ENCODE measurements at places on chromosomes 11 and 22.

DNA sequence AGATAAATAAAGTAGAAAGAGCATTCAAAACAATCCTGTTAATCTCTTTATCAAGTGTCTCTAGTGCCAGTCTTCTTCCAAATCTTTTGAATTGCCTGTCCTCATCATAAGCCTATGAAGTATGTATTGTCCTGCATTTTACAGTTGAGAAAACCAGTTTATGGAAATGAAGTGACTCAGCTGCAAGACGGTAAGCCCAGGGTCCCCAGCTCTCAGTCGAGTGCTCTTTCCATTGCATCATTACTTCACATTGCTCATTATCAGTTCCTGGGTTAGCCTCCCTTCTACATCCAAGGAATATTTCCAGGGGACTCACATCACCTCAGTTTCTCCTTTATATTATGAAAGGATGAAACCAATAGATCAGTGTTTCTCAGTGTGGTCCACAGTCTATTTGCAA lies 9.1 kb upstream of the P4HA3 start:
- no peak overlapping the region for H3K4me3 ChIP-seq
- no peaks in the 10 kb centered on the region for H3K4me1 ChIP-seq
- H3K27ac ChIP-seq, result no peak overlapping the region
- no peaks in the 10 kb centered on the region for H3K27me3 ChIP-seq

DNA sequence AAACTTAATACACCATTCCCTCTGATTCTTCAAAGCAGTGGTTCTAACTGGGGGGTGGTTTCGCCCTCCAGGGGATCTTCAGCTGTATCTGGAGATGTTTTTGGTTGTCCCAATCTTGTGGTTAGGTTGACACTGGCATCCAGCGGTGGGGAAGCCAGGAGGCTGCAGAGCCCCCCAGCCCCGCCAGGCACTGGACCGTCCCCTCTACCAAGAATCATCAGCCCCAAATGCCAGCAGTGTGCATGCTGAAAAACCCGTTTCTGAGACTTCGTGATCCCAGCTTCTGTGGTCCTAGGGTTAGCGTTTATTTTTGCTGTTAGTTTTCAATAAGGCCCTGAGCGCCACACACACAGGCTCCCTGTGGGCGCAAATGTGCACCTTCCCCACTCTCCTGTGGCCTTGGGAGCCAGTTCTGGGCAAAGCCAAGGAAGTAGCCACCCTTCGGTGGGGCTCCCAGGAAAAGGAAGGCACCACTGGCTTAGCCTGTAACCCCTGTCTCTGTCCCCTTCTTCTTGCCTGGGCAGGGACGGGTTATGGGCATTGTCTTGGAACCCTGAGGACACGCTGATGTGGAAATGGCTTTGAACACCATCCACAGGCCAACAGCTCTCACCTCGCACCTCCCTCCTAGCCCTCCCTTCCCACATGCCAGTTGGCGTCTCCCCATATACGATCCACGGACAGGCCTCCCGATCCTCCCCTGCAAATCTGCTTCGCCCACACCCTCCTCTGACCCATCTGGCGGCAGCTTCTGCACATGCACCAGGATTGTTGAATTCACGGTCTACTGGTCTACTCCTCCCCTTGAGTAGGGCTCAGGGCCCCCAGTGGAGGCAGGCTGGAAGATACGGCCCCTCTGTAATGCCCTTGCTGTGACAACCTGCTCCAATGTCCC lies 71.4 kb upstream of the CCND1 start:
- no peak overlapping the region for H3K4me3 ChIP-seq
- no peak overlapping the region for H3K27ac ChIP-seq
- no peaks in the 10 kb centered on the region for H3K4me1 ChIP-seq
- no peaks in the 10 kb centered on the region for H3K36me3 ChIP-seq
- no peaks in the 10 kb centered on the region for H3K27me3 ChIP-seq
- no peak for DNase-seq

DNA sequence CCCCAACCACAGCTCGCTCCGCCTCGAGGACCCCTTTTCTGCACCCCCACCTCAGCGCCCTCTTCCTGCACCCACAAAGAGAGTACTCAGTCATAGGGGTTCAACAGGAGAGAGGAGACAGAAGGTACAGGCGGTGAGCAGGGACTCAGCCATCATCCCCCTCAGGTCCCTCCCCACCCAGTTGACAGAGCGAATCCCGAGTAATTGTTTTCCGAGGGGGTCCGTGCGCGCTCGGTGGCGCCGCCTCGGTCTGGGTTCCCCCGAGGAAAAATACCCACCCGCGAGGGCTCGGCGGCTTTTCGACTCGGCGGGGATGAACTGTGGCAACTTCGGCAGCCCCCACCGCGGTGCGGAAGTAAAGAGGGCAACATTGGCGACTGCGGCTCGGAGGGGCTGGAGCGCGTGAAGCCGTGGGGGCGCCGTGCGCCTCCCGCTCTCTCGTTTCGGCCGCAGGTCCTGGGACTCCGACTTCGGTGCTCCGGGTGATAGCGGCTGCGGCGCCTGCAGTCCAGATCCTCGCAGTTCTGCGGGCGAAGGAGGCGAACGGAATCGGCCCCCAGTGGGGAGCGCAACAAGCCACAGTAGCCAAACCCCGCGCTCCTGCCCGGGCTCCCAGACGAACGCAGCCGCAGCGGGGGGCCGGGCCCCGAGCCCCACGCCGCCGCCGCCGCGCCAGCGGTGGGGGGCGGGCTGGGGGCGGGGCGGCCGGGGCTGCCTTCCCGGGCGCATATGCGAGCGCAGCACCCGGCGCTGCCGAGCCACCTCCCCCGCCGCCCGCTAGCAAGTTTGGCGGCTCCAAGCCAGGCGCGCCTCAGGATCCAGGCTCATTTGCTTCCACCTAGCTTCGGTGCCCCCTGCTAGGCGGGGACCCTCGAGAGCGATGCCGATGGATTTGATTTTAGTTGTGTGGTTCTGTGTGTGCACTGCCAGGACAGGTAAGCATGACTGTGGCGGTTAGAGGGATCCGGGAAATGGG lies at the start of gene NELL1:
TSS of gene NELL1 (plus strand) at position 743 of the 976 bp plus-strand sequence.
- H3K27me3 ChIP-seq, result peaks cover 77% of the 10 kb centered on the region
- peak; percentile 68 for DNase-seq
- H3K4me3 ChIP-seq, result peak within 1 kb of the TSS; percentile 77
- peaks cover 32% of the 10 kb centered on the region for H3K4me1 ChIP-seq
- H3K36me3 ChIP-seq, result no peaks in the 10 kb centered on the region
- H3K27ac ChIP-seq, result no peak within 1 kb of the TSS

DNA sequence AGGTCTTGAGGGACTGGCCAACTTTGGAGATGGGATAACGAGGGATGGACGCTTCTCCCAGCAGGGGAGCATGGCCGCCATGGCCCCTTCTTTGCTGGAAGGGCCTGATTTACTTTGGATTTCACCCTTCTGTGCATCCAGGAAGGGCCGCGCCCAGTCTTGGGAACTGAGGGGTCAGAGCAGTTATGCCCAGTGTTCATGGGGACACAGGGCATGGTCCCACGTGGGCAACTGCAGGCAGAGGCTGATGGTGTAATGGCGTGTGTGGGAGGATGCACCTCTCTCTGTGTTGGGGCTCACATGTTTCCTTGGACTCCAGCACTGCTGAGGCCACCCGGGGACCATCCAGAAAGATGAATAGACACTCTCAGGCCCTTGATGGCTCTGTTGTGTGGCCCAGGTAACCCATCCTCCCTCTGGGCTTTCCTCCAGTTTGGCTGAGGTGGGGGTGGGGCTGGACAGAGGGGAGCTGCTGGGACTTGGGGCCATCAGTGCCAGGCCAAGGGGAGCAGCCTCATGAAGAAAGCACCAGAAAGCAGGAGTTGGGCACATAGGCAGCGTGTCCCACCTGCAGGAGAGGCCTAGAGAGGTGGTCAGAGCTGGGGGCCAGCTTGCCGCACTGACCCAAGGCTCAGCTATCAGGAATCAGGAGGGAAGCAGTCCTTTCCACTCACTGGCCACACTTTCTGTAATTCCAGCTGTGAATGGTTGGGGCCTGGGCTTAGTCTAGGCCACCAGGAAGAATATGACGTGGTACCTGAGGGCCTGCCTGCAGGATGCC lies 1033.9 kb downstream of the TBC1D22A start:
- no peak for DNase-seq
- H3K4me1 ChIP-seq, result no peaks in the 10 kb centered on the region
- H3K36me3 ChIP-seq, result no peaks in the 10 kb centered on the region
- H3K4me3 ChIP-seq, result no peak overlapping the region
- H3K27me3 ChIP-seq, result no peaks in the 10 kb centered on the region
- no peak overlapping the region for H3K27ac ChIP-seq

GRCh38 chr11:29124470-29124869 lies 892.4 kb downstream of the KCNA4 start:
- no peaks in the 10 kb centered on the region for H3K36me3 ChIP-seq
- no peak overlapping the region for H3K4me3 ChIP-seq
- H3K4me1 ChIP-seq, result no peaks in the 10 kb centered on the region
- H3K27ac ChIP-seq, result no peak overlapping the region
- no peaks in the 10 kb centered on the region for H3K27me3 ChIP-seq
- no peak for DNase-seq

DNA sequence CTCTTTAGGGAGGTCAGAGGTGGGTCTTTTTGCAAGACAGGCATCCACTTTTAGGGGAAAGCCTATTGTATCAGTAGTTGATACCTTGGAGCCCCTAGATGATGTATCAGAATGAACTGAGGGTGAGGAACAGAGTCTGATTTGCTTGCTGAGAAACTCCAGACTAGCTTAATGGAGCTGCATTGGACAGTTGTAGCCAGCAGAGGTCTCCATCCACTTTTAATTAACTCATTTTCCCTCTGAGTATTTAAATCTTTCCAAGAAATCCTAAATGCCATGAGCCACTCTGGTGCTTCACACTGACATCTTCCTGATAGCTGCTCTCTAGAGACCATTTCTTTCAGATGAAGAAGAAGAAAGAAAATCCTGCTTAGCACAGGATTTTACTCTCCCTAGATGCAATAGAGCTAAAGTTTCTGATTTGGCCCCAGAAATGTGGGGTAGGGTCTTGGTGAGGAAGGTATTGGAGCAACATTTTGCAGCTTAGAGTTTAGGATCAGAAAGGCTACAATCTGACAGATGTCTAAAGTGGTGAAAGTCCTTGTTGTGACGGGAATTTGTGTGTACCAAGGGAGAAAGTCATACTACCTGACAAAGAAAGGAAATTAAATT lies 38.0 kb downstream of the EXT2 start:
- H3K4me3 ChIP-seq, result no peak overlapping the region
- H3K4me1 ChIP-seq, result no peaks in the 10 kb centered on the region
- no peaks in the 10 kb centered on the region for H3K36me3 ChIP-seq
- H3K27me3 ChIP-seq, result no peaks in the 10 kb centered on the region
- DNase-seq, result peak; percentile 75

- no peak overlapping the region for H3K27ac ChIP-seq
- no peak overlapping the region for H3K4me3 ChIP-seq
- no peaks in the 10 kb centered on the region for H3K27me3 ChIP-seq
- no peaks in the 10 kb centered on the region for H3K4me1 ChIP-seq
Measured at GRCh38 chr11:21514316-21514715, 678.6 kb upstream of the ANO5 start.

DNA sequence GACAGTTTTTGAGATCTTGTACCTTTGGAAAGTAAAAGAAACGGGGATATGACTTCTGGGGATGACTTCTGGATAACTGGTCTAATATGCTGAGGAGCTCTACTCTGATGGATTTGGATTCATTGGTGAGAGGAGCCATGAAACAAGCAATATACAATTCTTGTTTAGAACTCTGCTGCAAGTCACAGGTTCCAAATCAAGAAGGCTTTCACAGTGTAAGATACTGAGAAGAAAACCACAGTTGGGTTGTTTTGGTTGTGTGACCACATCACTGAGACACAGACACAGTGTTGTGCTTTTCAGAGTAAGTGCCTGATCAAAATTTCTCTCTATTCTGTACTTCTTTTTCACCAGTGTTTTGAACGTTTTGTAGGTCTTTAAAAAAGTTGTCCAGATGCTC lies 13.1 kb upstream of the UCP2 start:
- peaks cover 13% of the 10 kb centered on the region for H3K4me1 ChIP-seq
- no peak overlapping the region for H3K4me3 ChIP-seq
- H3K36me3 ChIP-seq, result no peaks in the 10 kb centered on the region
- DNase-seq, result no peak
- H3K27ac ChIP-seq, result no peak overlapping the region

DNA sequence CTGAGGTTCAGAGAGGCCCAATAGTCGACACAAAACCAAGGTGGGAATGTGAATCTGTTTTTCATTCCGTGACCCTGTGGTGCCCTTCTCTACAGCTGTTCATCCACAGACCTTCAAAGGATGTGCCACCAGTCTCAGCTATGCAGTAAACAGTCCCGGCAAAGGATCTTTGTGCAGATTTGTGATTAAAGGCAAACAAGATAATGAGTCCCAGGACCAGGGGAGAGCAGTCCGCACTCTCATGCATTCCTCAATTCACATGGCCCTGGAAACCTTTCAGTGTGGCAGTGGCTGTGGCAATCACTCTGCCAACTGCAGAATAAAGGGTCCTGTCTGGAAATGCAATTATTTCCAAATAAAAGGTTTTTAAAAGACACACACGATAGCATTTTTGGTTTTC lies 418.6 kb downstream of the TENM4 start:
- no peak for DNase-seq
- peaks cover 12% of the 10 kb centered on the region for H3K4me1 ChIP-seq
- H3K27ac ChIP-seq, result no peak overlapping the region
- no peak overlapping the region for H3K4me3 ChIP-seq

GRCh38 chr11:16779436-16779835 lies 41.0 kb downstream of the C11orf58 start:
- H3K27ac ChIP-seq, result no peak overlapping the region
- H3K36me3 ChIP-seq, result no peaks in the 10 kb centered on the region
- H3K4me1 ChIP-seq, result peaks cover 4% of the 10 kb centered on the region
- no peaks in the 10 kb centered on the region for H3K27me3 ChIP-seq
- DNase-seq, result peak; percentile 37

DNA sequence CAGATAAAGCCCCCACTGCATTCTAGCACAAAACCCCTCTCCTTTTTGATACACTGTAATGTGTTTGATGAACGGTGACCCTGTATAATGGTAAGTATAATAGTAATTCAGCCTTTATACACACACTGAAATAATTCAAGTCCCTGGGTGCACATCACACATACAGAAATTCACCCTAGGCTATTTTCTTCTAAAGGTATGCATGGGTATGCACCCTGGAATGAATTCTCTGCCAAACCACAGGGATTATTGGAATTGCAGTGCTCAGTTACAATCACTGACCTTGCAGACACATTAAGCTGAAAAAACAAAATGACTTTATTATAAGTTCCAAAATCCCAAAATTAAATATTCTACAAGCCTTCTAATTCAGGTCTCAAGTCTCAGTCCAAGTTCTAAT lies 245.9 kb upstream of the FAT3 start:
- no peaks in the 10 kb centered on the region for H3K4me1 ChIP-seq
- no peak for DNase-seq
- no peak overlapping the region for H3K27ac ChIP-seq
- no peaks in the 10 kb centered on the region for H3K36me3 ChIP-seq

DNA sequence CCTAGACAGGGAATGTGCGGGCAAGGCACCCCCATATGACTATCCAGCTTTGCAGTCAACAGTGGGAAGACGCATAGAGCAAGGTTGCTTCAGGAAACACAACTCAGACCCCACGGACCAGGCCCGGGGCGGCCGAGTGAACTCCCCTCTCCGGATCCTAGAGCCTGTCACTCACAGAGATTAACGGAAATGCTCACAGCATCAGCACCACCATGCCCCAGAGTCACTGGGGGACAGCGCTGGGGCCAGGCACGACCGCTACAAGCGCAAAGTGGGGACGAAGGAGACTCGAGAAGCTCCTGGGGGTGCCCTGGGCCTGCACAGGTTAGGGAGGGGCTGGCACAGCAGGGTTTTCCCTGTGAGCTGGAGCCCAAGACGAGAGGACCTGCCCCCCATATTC lies 15.9 kb downstream of the MACROD1 start:
- H3K27me3 ChIP-seq, result no peaks in the 10 kb centered on the region
- H3K4me1 ChIP-seq, result peaks cover 11% of the 10 kb centered on the region
- no peak overlapping the region for H3K27ac ChIP-seq
- H3K4me3 ChIP-seq, result no peak overlapping the region
- DNase-seq, result no peak
- H3K36me3 ChIP-seq, result no peaks in the 10 kb centered on the region
